Activated T-cell treated with anti-CD3 and anti-CD28 coated beads for 48 hours (primary cell): ENCODE measurements at places on chromosomes 16 and 17.
A peak's percentile ranks its signal among the peaks of the same experiment; 100 is the strongest.

DNA sequence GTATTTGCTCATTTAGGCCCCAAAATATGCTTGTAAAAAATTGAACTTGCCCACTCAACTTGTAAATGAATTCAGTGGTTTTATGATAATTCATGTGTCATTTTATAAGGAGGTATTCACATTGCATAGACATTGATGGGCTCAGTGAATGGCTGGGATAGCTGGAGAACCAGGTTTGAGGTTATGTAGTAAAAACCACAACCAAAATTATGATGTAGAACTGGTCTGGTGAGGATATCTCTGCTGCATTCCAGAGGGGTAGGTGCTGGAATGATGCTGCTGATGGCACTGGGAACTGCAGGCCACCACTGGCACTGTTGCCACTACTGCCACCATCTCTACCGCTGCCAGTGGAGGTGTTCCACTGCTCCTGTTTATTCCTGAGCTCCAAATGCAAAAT lies 21.5 kb upstream of the RABEP1 start:
- no peak for DNase-seq

DNA sequence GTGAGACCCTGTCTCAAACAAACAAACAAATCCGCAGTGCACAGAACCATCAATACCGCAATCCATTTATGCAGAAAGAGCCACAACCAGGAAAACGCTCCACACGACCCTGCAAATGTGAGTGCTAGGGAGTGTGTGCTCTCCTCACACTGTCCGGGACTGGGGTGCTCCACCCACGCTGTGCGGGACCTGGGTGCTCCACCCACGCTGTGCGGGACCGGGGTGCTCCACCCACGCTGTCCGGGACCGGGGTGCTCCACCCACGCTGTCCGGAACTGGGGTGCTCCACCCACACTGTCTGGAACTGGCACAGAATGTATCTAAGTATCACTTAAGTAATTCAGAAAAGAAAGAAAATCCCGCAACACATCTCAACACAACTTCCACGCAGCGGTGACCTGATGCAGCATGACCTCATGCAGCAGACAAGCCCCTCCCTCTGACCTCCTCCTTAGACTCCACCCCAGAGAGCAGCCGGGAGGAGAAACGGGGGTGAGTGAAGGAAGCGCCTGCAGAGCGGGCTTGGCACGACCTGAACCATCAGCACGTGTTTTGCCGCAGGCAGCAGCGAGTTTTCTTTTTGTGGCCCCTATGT lies 38.5 kb downstream of the ZNF276 start:
- no peak for DNase-seq

DNA sequence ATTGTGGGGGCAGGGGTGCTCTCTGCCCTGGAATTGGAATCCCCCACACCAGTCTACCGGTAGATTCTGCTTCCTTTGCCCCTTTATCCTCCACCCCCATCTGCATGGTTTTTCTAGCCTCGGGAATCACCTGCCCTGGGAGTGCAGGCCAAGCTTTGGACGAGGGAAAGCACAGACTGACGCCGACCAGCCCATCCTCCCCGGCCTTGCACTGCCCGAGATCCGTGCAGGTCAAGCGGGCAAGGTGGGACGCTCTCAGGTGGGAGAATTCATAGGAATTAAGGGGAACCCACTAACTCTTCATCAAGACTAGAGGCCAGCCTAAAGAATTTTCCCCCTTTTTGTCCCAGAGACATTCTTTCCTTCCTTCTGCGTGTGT lies 9.9 kb upstream of the HOXB13 start:
- no peak for DNase-seq

DNA sequence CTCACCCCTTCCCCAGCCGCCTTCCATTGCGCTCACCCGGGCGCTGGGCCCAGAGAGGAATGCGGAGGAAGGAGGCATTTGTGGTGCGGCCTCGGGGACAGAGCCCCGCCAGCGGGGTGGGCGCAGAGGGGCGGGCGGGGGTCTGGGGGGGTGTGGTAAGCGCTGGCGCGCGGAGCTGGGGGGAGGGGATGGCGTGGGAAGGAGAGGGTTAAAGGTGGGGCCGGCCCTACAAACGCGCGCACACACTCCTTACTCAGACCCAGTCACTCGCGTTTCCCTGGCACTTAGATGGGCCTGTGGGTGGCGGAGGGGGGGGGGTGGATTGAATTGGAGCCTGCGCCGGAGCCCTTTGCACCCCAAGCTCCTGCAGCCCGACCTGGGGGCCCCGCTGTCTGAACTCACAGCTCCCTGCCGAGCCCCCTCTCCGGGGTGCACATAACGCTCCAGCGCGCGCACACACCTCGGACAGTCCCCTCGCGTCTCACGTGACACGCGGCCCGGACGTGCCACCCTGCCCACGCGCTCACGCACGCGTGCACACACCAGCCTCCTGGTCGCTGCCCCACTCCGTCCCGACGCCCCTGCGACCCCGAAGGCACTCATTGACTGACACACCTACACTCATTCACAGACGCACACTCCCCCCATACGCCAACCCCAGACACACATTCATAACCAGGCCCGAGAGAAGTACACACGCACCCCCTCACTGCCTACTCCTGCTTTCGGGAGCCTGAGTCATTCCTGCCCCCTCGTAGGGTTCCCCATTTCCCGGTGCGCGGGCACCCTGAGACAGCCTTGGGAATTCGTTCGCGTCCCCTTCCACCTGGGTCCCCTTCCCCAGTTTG lies 844 bp downstream of the TBKBP1 start:
- DNase-seq = peak; percentile 57

DNA sequence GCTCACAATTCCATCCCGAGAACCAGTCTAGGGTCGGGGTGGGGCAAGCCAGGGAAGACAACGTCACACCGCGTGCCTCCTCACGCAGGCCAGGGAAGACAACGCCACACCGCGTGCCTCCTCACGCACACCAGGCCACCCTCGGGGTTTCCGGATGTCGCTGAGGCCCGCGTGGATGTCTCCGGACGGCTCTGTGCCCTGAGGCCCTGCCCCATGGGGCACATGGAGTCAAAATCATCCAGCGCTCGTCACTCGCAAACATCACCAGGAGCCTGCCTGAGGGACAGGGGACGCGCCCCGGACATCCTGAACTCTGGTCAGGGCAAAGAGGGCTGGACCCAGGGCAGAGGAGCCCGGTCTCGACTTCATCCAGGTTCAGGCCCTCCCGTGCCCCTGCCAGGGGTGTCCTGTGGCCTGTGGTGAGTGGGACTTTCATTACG lies 3.7 kb downstream of the TMEM204 start:
- DNase-seq = no peak

DNA sequence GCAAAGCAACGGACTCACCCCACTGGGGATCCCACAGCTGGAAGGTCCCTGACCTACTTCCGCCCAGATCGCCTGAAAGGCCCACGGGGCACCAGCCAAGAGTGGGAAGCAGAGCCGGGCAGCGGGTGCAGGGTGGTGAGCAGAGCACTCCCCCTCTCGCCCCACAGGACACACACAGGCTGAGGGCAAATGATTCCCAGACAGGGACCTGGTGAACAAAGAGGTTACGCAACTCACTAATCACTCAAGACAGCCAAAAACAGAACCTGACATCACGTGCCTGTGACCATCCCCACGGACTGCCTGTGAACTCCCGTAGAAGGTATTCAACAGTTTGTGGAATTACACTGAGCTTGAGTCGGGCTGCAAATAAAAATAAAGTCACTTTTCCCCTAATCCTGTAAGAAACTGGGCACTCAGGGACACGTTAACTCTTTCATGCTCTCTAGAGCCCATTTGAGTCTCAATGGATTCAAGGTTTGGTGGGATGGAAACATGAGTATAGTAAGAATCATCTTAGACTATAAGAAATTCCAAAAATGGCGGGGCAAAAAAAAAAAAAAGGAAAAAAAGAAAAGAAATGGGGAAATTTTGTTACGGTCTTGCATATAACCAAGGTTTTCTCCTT lies 396.1 kb downstream of the SOX9 start:
- DNase-seq = no peak

GRCh38 chr16:21267298-21267697 lies 10.8 kb downstream of the CRYM start:
- DNase-seq = no peak

DNA sequence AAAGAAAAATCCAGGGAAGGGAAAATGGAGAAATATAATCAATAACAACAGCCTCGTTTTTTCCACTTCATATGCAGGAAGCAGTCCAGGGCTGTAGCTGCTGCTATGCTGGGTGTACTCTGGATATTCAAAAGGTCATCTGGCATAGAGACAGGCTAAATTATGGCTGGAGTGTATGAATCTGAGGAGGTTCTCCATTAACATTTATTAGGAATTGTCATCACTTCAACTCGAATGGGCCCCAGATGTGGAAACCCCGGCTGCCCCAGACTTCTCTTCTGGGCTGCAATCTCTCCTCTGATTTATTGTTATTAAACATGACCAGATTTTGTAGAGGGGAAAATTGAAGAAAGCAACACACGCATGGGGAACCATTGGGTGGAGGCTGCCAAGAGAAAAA lies 33.5 kb upstream of the SKAP1 start:
- no peak for DNase-seq

DNA sequence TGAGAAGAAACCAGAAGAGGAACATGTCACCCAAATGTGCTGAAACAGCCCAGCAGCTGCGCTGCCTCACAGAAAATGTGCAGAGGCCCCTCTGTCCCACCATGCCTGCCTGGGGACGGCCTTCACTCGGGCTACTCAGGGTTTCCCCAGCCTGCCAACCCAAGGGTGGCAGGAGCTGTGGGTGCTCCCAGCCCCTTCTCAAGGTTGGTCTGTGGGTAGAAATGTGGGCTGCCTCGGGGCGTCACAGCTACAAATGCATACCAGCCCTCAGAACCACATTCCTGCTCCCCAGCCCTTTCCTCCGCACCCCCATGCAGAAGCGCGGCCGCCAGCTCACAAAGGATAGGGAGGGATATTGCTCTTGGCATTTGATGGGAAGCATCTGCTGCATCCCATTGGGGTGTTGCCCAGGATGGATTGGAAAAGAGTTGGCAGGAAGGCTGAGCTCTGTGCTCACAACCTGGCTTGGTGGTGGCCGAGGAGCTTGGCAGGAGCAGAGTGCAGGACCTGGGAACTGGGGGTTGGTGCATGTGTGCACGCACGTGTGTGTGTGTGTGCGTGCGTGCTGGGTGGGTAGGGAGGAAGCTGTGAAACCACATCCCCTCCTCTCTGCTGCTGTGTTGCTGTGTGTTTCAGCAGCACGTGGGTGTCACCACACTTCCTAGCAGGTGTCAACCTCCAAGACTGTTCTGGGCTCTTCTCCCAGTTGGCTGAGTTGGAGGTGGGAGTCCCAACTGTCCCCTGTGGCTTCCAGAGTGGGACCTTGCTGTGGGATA lies 304.4 kb downstream of the SEC14L1 start:
- DNase-seq = peak; percentile 74

DNA sequence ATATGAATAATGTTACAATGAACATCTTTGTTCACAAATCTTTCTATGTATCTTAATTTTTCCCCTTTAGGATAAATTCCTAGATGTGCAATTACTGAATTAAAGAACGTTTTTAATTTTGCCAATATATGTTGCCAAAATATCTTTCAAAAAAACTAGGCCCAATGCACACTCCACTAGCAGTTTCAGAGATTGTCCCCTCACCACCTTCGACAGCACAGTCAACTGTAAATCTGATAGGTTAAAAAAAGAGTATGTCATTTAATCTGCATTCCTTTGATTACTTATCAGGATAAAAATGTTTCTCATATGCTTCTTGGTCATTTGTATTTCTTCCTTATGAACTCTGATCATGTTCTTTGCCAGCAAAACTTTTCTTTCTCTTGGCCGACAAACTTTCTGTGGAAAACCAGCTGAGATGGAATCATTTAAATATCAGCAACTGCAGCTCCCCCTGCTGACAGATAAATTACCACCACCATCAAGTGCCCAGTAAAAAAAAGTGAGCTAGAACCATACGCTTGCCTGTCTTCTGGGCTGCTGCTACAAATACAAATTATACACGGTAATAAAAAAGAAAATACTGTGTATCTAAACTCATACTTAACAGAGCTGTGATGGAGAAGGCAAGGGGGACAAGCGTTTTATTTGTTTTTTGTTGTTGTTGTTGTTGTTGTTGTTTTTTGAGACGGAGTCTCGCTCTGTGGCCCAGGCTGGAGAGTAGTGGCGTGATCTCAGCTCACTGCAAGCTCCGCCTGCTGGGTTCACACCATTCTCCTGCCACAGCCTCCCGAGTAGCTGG lies 19.6 kb upstream of the KANSL1 start:
- no peak for DNase-seq

DNA sequence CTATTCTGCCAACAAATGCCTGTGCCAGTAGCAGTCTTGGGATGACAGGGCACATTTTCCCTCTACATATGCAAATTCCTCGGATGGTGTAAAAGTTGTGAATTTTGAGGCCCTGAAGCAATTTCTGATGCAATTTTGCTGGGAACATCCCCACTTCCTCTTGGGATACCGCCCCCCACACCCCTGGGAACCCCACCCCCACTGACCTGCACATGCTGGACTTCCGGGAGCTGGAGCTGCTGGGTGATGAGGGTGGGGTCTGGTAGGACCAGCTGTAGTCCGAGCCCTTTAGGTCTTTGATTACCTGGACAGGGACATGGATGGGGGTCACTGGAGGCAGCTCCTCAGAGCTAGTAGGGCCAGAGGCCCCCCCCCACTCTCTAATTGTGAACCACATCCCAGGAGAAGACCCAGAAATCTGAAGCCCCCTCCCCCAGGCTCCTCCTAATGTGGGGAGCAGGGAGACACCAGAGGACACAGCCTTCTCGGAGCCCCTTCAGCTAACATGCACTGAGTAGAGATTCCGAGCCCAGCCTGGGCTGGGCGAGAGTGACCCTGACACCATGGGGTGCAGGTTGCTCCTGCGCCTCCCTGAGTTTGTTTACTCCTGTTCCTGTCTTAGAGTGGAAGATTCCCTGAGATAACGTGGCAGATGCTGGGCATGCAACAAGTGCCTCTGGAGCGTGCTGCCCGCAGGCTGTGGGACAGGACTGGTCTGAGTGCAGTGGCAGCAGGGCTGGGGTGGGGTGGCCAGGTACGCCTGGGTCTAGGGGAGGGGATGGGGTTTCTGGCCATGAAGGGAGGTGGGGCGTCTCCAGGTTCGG lies 9.0 kb downstream of the MTSS2 start:
- DNase-seq = no peak

DNA sequence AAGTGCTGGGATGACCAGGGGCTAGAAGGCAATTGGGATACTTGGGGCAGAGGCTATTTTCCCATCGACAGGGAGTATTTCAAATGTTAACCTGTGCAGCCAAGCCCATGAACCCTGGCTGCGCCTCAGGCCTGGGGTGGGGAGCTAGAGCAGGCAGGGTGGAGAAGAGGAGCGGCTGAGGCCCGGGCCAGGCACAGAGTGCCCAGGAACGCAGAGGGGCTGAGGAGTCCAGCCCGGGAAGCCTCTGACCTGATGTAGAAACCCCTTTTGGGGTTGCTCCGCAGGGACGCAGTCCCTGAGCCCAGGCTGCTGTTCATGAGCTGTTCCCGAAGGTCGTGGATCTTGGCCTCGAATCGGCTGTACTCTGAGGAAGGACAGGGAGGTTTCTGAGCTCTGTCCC lies 16.8 kb upstream of the ASGR1 start:
- DNase-seq = no peak

GRCh38 chr16:73025856-73026210 lies 22.1 kb downstream of the ZFHX3 start:
- DNase-seq = no peak

GRCh38 chr16:813204-813915 lies 12.8 kb upstream of the GNG13 start:
- DNase-seq = peak; percentile 62
